Naive thymus-derived CD4-positive, alpha-beta T cell (primary cell): ENCODE measurements at places on chromosomes 5 and 9.

- peak; percentile 76 for DNase-seq
Measured at GRCh38 chr5:75078027-75078426, 25.7 kb upstream of the GCNT4 start.

DNA sequence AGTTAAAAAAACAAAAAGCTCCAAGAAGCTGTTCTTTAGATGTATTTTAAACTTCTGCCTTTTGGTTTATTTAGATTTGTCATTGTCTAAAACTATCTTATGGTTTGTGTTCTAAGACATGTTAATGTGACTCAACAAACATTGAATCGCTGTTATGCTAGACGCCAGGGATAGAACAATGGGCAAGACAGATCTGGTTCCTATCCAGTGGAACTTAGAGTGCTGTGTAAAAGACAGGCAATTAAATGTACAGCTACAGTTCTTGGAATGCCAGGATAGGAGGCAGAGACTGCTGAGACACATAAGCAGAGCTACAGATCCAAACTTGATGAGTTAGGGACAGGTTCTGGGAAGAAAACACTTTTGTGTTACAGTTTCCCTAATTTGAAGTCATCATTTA lies 22.4 kb downstream of the LYRM7 start:
- no peak for DNase-seq

- no peak for DNase-seq
Measured at GRCh38 chr5:172929371-172929838, 29.8 kb upstream of the RPL26L1 start.

- no peak for DNase-seq
Measured at GRCh38 chr5:72465601-72466563, 41.3 kb downstream of the ZNF366 start.

GRCh38 chr5:163841-164240 lies 27.5 kb upstream of the LRRC14B start:
- no peak for DNase-seq

DNA sequence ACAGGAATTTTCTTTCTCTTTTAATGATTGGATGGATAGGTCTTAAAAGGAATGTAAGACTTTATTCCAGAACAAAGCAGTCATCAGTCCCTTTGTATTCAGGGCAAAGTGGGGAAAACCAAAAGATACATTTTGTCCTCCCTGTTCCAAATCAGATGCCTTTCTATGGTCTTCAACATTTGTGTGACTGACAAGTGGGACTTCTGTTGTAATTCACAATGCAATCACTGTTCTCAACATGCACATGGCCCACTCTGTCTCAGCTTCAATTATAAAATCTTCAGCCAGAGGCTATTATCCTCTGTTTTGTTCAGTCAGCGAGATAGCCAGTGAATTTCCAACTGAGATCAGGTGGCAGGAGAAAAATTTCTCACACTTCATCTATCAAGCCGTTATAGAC lies 95.5 kb upstream of the ERBIN start:
- no peak for DNase-seq
